BJ (cell line): ENCODE measurements at places on chromosomes 7 and 10. TPM values are rescaled to one million over a fixed set of nuclear protein-coding genes. Genes with fewer than 3 reads are reported as not detected.
A peak's percentile ranks its signal among the peaks of the same experiment; 100 is the strongest.

CFAP69 gene
- 0.90 and 2.3 TPM in 2 replicates for polyA plus RNA-seq

SCIN gene
- 0.06 and 0.17 TPM in 2 replicates for polyA plus RNA-seq

- DNase-seq, result no peak
Measured at GRCh38 chr7:100678291-100678984, 4.9 kb downstream of the GNB2 start.

- no peak for DNase-seq
Measured at GRCh38 chr10:115814542-115814941, 458.5 kb downstream of the GFRA1 start.

DNA sequence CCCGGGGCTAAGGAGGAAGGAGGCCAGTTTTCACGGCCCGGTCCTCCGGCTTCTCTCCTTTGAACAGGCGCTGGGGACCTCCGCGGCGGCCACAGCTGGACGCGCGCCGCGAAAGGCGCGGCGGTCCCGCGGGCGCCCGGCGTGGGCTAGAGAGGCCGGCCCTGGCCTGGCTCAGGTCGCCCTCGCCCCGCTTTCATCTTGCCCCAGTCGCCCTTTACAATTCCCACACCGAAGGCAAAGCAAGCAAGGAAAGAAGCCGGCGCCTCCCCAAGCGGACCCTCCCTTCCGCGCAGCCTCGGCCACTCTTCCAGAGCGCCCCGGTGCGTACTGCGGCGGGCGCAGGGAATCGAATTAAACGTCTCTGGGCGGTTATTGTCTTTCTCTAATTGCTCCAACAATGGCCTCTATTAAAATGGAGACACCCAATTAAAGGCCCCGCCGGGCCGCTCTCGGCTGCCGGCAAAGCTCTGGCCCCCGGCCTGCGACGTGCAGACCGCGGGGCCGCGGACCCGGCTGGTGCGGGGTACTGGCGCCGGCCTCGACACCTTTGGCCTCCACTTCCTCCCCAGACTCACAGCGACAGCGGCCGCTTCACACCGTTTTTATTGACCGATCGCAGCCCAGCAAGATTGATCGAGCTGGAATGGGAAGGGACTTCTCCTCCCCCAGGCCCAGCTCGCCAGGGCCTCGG, 4.5 kb upstream of the GATA3 start:
- no peak for DNase-seq

- no peak for DNase-seq
Measured at GRCh38 chr7:127392182-127392565, 334 bp downstream of the ZNF800 start.

ZFAND4 gene
- 2.1 and 3.6 TPM in 2 replicates for polyA plus RNA-seq

DNA sequence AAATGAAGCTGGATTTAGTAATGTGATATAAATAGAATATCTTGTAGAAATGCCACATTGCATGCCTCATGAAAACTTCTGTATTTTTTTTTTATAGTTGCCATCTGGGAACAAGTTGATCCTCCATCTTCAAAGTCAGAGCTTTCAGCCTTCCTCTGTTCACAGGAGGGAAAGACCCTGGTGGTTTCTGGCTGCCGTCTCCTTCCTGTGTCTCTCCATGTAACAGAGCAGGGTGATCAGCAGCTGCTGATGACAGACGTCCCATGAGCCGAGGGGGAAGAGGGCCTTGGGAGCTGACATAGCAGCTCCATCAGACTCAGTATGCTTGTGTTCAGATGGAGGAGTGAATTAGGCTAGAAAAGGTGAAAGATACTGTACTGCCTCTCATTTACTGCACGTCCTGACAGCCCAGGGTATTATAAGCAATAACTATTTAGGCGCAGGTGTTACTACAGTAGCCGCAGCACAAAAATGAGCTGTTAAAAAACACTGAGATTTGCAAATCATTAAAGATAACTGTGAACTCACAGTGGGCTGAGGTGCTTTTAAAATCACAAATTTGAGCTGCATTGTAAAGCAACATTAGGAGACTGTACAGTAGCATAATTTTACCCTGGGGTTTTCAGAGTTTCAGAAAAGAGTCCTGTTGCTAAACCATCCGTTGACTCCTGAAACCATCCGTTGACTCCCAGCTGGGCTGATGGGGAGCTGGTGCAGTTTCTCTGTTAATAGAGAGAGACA, 103.3 kb downstream of the CFAP58 start:
- no peak for DNase-seq

DNA sequence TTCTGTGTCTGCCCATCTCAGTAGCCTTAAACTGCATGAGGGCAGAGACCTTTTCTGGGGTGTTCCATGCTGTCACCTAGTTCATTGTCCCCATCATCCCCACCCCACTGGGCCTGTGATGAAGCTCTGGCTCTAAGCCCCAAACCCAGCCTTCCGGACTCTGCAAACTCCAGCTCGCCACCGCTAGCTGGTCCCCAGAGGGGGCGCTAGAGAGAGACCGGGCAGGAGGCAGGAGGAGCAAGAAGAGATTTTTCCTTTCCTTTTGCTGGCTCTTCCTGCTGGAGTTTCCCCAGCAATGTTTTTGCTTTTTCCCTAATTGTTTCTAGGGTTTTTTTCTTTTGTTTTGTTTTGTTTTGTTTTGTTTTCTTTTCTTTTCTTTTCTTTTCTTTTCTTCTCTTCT, 234.4 kb downstream of the TEX36 start:
- DNase-seq, result no peak

H2BK1 gene
- not detected in 2 replicates for polyA plus RNA-seq

DNA sequence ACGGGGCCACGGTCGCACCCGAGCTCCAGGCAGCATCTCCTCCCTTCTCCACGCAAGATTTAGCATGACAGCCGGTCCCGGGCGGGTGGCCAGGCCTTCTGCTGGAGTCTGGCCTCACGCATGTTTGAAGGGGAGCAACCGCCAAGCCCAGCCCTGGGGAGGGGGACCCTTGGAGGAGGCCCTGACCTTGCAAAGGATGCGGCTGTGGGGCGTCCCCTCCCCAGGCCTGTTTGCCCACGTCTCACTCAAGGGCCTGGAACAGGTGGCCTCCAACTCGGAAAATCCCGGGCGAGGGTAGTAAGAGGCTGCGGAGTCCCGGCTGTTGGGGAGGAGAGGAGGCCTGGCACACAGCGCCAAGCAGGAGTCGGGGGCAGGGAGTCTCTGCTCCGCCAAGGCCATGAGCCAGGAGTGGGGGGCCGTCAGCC, 50.6 kb upstream of the DPYSL4 start:
- DNase-seq, result no peak

GRCh38 chr7:73652541-73652949, 15.1 kb upstream of the VPS37D start:
- no peak for DNase-seq

GRCh38 chr7:134174795-134175261, 47.7 kb downstream of the LRGUK start:
- DNase-seq, result peak; percentile 55

DNA sequence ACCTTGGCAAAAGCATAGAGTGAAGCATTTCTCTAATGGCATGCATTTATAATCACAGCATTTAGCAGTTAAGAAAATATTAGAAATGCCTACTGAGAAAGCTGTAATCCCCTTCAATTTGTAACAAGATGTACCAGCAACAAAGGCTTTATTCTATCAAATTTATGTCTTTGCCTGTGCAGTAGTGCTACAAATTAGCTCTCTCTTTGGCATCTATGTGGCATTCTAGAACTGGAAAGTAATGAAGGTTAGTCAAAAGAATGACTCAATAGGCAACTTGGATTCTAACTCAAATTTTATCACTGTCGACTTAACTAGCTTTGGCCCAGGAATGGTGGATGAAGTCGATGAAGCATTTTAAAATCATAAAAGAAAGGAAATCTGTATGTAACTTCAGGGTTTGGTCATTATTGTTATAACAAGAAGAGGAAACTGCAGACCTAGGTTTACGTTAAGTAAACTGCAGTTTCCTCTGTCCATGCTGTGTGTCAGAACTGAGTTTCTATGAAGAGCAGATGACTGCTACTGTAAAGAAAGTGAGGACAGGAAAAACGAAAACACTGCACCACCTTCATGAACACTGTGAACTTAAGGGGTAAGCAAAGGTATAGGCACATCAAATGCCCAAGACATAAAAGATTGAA, 140.0 kb downstream of the RAPGEF5 start:
- no peak for DNase-seq

ACTL6B gene
- polyA plus RNA-seq, result not detected in 2 replicates

DNA sequence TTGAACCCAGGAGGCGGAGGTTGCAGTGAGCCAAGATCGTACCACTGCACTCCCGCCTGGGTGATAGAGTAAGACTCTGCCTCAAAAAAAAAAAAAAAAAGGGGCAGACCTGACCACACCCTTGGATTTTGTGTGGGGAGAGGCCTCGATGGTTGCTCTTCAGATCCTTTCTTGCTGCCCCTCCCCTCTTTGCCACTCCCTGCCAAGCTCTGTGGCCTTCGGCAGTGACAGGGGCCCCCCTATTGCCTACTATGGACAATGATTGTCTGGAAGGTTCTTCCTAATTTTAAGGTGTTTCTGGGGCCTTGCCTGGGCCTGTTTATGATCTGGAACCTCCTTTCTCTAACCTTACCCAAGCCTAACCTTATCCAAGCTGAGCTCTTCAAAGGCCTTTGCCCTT, 795 bp downstream of the PRF1 start:
- DNase-seq, result no peak

- no peak for DNase-seq
Measured at GRCh38 chr10:95408983-95409873, 118.4 kb upstream of the PDLIM1 start.

DNA sequence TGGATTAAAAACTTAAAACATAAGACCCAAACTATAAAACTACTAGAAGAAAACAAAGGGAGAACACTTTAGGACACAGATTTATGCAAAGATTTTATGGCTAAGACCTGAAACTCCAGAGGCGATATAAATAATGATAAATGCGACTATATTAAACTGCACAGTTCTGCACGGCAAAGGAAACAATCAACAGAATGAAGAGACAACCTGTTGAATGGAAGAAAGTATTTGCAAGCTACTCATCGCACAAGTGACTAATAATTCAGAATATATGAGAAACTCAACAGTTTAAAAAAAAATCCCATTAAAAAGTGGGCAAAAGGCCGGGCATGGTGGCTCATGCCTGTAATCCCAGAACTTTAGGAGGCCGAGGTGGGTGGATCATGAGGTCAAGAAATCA, 73.6 kb downstream of the JMJD1C start:
- DNase-seq, result no peak

- DNase-seq, result no peak
Measured at GRCh38 chr7:135185471-135186260, 15.2 kb upstream of the CYREN start.

DNA sequence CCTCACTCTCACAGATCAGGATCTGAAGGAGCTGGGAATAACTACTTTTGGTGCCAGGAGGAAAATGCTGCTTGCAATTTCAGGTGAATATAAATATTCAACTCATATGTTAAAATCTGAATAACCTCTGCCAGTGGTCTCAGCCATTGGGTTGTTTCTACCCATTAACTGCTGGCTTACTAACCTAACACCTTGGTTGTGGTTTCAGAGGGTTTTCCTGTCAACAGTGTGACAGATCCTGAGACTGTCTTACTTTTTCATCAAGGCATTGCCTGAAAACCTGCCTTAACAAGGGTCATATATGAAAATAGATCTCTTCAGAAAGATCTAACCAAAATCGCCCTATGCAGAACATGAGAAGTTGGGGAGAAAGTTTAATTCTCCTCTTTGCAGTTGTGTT, 307.7 kb downstream of the BICC1 start:
- no peak for DNase-seq

WDFY4 gene
- polyA plus RNA-seq, result not detected in 2 replicates
